GM13977 (cell line): ENCODE measurements at places on chromosomes 5 and 9.

DNA sequence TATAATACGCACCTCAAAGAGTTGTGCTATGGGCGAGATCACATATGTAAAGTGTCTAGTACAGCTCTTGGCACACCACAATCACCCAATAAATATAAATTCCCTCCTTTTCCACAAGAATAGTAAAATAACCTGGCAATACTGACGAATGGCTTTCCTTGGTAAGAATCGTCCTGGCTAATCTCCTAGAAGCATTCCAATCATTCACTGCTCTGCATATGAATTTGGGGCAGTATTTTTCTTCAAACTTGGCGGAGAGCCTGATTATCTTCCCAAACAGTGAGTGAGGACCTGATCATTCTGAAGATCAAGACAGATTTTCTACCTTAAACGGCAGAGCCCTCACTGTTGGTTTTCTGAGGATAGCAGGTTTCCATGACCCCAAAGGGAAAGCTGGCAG, 96.0 kb downstream of the TMEM215 start:
- DNase-seq: no peak

DNA sequence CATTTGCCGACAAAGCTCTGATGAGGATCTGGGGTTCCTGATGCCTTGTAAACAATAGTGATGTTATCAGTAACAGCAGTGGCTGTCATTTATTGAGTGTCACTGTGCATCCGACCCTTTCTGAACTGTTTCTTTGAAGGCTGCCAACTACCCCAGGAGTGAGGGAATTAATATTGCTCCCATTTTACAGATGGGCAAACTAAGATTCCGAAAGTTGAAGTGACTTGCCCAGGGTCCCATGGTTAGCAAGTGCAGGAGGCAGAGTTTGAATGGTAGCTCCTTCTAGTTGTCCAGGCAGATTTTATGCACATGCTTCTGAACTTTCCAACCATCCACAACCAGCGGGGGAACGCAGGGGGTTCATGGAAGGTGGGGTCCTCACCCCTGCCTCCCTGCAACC, 81.9 kb downstream of the COL27A1 start:
- no peak for DNase-seq

GRCh38 chr9:113888336-113888735, 12.2 kb downstream of the ZNF618 start:
- DNase-seq: no peak

- peak; percentile 53 for DNase-seq
These were observed 286.9 kb downstream of the ARHGEF28 start for GRCh38 chr5:73912821-73913271.

GRCh38 chr9:101242651-101243050, 142.2 kb downstream of the BAAT start:
- no peak for DNase-seq

- no peak for DNase-seq
These were observed 318.6 kb upstream of the PIK3R1 start for GRCh38 chr5:67896930-67897313.

GRCh38 chr5:59401637-59402036, 491.9 kb downstream of the PDE4D start:
- DNase-seq: no peak
